Small intestine (tissue), 16 donors: ENCODE measurements at places on chromosomes 16 and 17. TPM values are rescaled to one million over a fixed set of nuclear protein-coding genes. Genes with fewer than 3 reads are reported as not detected.

The CYGB gene
- polyA plus RNA-seq, result 35.4 TPM

The CSH1 gene
- not detected for polyA plus RNA-seq

The SLC22A31 gene
- polyA plus RNA-seq, result 2.4 TPM

The CD300LF gene
- polyA plus RNA-seq, result 1.6 TPM

The HOXB4 gene
- 2.2 TPM for polyA plus RNA-seq

GRCh38 chr16:69741519-69741918, 13.2 kb downstream of the NOB1 start:
- no peak for DNase-seq

DNA sequence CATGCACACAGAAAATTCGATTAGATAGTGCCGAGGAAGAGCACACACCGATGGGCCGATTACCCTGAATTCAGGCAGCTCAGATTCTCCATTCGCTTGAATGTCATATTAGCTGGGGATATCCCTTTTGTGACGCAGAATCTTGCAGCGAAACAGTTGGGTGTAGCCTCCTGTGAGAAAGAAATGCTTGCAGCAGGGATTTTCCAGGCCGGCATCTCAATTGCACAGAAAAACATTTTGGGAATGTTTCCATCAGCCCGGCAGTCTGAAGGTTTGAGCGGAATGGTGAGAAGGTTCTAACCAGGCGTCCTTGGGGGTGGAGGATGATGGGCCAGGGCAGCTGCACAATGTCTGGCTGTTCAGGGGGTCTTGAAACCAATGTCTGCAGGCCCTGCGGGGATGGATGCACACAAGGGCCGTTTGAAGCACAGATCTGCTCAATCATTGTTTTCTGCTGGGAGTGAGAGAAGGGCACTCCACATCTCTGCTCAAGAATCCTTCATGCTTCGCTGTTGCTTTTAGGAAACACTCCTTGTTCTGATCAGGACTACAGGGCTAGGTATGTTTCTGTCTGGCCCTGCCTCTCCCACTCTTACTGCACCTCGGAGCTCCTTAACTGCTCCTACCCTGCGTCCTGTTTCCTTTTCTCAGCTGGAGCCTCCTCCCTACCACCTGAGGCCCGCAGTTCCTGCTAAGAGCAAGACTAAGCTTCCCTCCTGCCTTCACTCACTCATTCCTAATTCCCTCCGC, 94.6 kb downstream of the CMIP start:
- no peak for DNase-seq

DNA sequence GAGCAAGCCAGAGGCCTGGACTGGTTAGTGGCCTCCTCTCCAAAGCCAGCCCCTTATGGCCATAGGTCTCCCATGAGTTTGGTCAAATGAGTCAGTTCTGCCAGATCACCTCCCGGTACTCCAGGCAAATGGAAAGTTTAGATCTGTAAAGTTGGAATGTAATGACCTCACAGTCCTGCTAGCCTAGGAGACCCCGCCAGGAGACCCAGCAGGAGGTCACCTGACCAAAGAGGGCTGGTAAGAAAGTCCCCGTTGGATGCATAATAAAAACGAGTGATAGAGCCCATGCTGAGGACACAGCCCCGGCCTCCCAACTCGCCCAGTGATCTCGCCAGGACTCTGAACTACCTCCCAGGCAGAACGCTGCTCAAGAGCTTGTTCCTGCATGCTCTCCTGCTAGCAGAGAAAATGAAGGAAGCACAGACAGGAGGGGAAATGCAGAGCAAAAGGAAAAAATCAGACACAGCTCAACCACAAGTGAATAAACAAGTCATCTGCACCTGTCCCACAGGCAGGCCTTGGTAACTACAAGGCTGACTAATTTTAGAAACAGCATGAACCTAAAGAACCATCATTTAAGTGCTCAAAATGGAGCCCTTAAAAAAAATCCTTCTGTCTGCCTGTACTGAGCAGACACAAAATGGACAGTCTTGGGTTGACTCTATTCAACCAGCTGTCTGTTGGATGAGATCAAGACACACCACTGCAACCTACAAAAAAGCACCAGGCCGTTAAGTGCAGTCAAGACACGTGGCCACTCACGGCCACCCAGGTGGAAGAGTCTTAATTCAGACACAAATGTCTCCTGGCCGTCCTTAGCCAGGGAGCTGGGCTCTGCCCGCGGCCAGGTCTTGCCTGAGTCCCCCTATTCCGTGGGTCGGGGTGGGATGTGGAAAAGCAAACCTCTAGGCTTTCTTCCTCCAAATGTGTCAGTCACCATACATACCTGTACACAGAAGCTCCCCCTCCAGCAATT, 9.2 kb downstream of the CDIP1 start:
- no peak for DNase-seq

- no peak for DNase-seq
These were observed 58.0 kb downstream of the GOSR1 start for GRCh38 chr17:30534938-30535921.

GRCh38 chr16:15948532-15949209, 745 bp upstream of the ABCC1 start:
- DNase-seq, result no peak
